ENCODE measurements at places on chromosomes 3 and 15.

GRCh38 chr15:78995921-78996893 lies 51.4 kb upstream of the CTSH start:
- no peak for DNase-seq

GRCh38 chr15:79724804-79725203 lies 172.0 kb downstream of the MTHFS start:
- no peak for DNase-seq

- no peak for DNase-seq
Measured at GRCh38 chr3:143855183-143855582, 6.9 kb upstream of the SLC9A9 start.

DNA sequence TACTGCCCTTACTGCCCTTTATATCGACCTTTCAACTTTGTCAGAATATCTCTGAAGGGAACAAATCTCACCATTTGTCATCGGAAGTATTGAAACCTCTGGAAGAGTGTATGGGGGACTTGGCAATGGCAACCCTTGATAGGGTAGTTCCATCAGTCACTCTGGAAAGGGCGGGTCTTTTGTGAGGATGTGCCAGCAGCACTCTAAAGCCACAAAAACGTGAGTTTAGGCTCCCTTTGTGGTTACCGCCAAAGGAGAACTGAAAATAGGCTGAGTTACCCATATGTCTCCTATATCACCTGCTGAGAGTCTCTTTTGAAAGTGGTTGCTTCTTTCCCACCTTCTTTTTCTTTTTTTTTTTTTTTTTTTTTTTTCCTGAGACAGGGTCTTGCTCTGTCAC lies 296.8 kb upstream of the CHRM5 start:
- DNase-seq: no peak

Measured in NCI-H446 (cell line).